Hematopoietic multipotent progenitor cell treated with erythropoietin and hydrocortisone succinate and interleukin-3 and kit ligand, for 6 days (in vitro differentiated cells): ENCODE measurements at places on chromosomes 5 and 9.

DNA sequence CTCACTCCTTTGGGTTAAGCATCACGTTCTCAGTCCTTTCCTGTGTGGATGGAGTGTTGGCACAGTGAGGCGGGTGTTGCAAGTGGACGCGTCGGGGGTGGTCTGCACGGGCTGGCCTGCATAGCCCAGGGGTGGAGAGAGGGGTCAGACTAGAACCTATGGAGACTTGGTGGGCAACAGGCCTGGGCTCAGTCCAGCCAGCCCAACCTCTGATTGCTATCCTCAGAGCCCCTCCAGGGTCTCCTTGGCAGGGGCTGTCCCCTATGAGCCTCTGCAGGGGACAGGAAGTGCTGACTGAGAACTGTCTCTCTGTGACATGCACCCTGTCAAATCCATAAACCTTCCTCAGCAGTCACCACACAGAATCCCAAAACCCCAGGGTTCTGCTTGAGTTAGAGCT, 2.3 kb downstream of the DCANP1 start:
- no peak for DNase-seq

DNA sequence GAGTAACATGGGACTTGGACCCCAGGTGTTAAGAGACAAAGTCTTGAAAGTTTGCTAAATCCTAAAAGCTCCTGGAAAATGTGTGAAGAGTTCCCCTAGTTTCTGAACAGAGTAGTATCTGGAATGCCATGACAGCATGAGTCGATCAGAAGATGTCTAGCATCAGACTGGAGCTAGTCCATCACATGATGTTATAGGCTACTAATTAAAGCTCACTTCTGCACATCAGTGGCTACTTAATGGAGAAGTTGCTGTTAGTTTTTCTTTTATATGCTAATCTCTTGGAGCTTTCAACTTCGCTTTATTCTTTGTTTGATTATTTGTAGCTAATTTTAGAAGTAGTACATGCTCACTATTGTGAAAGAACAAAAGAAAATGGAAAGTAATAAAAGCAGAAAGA, 471.3 kb upstream of the KLF4 start:
- DNase-seq, result no peak

DNA sequence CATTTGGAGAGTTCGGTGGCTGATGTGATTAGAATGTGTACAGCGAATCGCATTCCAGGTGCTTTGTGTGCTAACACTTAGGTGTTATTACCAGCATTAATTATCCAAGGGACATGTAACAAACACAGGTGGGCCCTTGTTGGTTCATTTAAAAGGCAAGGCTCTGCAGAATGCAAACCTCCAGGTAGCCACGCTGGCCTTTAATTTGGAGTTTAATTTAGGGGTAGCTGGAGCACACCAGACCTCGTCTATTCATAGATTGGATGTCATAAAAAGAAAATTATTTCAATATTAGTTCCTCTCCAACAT, 191.1 kb downstream of the MAT2B start:
- no peak for DNase-seq

DNA sequence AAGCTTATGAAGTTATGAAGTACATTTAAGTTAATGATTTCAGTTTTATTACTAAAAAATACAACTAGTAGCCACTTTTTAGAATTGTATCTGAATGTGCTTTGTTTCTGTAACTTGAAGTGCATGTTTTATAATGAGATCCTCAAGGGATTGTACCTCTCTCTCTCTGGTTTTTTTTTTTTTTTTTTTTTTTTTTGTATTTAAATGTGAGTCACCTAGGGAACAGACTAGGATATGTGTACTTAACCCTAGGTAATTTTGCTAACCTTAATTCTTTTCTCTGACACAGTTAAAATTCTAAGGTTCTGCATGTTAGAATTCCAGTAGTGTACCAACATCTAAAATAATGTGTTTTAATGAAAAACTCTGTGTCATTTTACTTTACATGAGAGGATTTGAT, 59.5 kb downstream of the CDC42SE2 start:
- DNase-seq, result no peak

DNA sequence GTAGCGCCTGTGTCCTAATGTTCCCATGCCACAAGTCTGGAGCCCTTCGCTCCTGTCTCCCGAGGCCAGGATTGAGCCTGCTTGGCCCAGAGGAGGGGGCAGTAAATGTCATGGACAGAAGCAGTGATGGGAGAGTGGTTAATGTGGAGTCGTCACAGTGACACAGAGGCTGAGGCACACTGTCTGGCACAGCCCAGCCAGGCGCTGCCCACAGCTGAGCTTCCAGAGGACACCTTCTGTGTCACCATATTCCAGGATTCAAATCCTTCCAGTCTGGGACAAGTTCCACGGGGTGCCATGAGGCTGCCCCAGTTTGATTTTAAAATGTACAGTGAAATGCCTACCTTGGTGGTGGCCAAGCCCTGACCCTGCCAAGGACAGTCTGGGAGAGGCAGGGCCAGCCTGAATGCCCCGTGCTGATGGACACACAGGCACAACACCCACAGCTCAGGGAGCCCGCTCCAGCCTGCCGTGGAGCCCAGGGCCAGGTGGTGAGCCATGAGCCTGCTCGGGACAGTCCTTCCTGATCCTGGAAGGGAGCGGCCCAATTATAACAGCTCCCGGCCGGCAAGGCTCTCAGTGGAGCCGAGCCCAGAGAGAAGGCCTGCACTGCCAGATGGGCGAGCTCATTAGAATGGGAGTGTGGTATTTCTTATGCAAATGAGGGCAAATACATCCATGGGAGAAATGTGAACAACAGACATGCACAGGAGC, 99.1 kb upstream of the RUFY1 start:
- DNase-seq, result no peak

- DNase-seq, result no peak
Observed at GRCh38 chr5:52065182-52065581, 681.9 kb downstream of the ISL1 start.

- DNase-seq, result peak; percentile 4
Observed at GRCh38 chr5:6859951-6860638, 146.9 kb downstream of the TENT4A start.

GRCh38 chr5:145218982-145219381, 616.2 kb downstream of the PRELID2 start:
- DNase-seq, result no peak

GRCh38 chr5:39201160-39201780, 18.1 kb downstream of the FYB1 start:
- no peak for DNase-seq

GRCh38 chr5:121257621-121258020, 594.1 kb upstream of the FTMT start:
- DNase-seq, result peak; percentile 27

GRCh38 chr5:178465861-178466288, 124.3 kb downstream of the COL23A1 start:
- DNase-seq, result no peak

DNA sequence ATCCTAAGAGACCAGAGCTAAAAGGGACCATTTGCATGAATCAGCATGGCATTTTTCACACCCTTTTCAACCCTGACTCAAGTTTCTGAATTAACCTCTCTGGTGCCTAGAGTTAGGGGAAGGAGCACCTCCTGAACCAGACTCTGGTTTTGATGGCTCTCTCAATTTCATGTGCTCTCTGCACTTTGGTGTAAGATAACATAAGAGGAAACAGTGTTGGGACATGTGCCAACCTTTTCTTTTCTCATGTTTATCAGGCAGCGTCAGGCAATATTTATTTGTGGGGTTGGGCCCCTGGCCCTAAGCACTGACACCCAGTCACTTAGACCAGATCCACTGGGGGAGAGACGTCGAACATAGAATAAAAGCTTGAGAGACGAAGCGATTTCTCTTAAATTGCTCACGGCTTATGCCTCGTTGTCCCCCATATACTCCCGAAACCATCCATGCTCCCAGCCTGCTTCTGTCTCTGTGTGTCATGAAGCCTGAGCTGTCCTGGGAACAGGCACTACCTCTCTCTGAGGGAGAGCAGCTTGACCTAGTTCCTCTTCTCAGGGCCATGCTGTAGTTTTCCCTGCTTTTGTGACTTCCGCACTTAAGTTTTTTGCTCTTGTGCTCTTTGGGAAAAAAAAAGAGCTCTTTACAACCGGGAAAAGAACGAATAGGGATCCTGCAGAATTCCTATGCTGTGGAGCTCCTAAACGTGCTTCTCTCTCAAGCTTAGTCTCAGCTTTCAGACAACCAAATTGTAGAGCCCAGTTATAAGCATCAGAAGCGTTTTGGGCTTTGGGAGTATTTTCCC, 195.7 kb downstream of the NR3C1 start:
- DNase-seq, result peak; percentile 98

GRCh38 chr5:128965011-128965637, at the start of gene SLC27A6:
SLC27A6 (plus strand) TSS chr5:128965488; CDS start chr5:128966138, 650 bp downstream.
- peak; percentile 53 for DNase-seq

DNA sequence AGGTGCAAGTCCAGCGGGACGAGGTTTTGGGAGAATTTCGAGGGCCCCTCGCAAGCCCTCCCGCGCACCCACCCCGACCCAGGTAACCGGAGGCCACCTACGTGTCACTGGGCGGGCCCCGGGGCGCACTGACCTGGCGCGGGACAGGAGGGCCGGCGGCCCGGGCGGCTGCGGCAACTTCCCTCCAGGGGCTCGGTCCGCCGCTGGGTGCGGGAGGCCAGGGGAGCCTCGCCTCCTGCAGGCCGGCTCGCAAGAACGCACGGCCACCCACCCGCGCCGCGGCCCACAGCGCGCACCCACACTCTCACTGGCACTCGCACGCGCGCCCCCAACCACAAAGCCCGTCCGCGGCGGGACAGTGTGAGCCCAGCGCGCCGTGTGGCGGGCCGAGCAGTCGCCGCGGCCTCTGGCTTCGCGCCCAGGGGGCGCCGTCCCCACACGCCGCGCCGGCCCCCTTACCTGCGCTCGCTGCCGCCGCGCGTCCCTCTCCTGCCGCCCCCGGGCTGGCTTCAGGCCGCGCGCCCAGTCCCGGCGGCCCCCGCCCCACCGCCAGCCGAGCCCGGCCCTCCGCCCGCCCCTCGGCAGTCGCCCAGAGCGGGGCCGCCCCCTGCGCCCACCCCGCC, 451 bp downstream of the LPAR1 start:
- peak; percentile 29 for DNase-seq

DNA sequence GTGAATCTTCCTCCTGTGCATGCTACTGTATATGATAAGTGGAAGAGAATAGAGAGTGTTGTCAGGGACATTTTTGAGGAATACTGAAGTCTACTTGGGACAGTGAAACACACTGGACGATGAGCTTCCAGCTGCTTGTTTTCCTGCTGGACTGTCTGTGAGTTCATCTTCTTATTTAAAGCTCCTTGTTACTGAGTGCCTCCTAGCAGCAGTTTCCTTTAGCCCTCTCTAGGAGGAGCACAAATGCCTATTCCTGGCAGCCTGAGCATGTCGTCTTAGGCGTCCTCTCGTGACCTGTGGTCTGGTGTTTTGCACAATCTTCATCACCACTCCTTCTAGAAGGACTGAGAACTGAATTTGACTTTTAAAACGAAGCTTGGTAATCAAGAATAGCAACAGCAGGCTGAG, 43.8 kb downstream of the ANKRD33B start:
- DNase-seq, result peak; percentile 94

GRCh38 chr9:127586096-127586495, 26.0 kb upstream of the STXBP1 start:
- no peak for DNase-seq

DNA sequence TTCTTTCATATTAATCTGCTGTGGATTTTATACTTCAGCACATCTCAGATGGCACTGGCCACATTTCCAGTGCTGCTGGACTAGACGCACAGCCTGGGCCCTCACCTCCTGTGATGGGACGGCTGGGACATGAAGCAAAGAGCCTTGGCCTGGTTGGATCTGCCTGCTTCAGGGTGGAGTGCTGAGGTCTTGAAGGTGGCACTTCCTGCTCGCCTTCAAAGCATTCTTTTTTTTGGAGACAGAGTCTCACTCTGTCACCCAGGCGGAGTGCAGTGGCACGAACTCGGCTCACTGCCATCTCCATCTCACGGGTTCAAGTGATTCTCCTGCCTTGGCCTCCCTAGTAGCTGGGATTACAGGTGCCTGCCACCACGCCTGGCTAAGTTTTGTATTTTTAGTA, 73.1 kb downstream of the RAPGEF1 start:
- DNase-seq, result no peak

- DNase-seq, result peak; percentile 51
Observed at GRCh38 chr9:137715321-137715720, 96.5 kb downstream of the EHMT1 start.

- no peak for DNase-seq
Observed at GRCh38 chr9:107898761-107899160, 409.2 kb upstream of the KLF4 start.

- no peak for DNase-seq
Observed at GRCh38 chr5:107372723-107373450, 297.9 kb downstream of the EFNA5 start.

DNA sequence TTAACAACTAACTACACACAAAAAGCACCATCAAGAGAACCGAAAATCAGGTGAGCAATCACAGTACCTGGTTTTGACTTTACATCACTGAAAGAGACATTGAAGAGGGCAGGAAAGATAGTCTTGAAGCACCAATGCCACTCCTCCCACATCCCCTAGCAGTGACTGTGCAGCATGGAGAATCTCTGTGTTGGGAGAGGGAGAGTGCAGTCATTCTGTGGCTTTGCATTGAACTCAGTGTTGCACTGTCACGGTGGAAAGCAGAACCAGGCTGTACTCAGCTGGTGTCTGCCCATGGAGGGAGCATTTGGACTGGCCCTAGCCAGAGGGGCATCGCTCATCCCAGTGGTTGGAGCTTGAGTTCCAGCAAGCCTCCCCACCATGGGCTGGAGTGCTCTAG, 40.4 kb downstream of the C5 start:
- DNase-seq, result peak; percentile 11

- peak; percentile 15 for DNase-seq
Observed at GRCh38 chr9:132937463-132937901, 6.9 kb downstream of the TSC1 start.

DNA sequence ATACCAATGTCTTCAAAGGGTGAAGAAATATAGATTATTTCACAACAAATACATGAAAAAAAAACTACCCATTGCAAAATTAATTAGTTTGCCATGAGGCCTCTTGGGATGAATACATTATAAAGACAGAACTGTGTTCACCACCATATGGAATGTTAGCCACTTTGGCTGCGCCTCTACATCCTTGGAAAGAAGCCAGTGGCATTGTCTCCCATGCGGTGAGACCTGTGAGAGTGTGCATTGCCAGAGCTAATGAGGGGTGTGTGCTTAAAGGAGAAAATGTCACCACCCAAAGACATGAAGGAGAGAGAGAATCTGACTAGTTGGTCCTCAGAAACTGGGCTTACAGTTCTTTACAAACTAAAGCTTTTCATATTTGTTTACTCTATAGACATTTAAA, 110.6 kb downstream of the PLPPR1 start:
- DNase-seq, result no peak
